ENCODE measurements at places on chromosomes 1 and 21. TPM values are rescaled to one million over a fixed set of nuclear protein-coding genes. Genes with fewer than 3 reads are reported as not detected.

GRCh38 chr1:15628003-15628402, 10.7 kb downstream of the DDI2 start:
- no peak for DNase-seq

- DNase-seq, result no peak
Observed at GRCh38 chr1:214122110-214122509, 134.3 kb downstream of the PROX1 start.

GRCh38 chr1:245500546-245500945, 345.8 kb downstream of the KIF26B start:
- DNase-seq, result peak; percentile 75

GRCh38 chr1:66213491-66213890, 320.5 kb upstream of the SGIP1 start:
- DNase-seq, result no peak

- no peak for DNase-seq
Observed at GRCh38 chr1:165595246-165595938, 35.6 kb upstream of the MGST3 start.

GRCh38 chr1:150257624-150258585, at the start of gene CA14:
Gene CA14 (plus strand): TSS chr1:150257774. CDS start chr1:150258129, 355 bp downstream.
- no peak for DNase-seq

- DNase-seq, result no peak
Observed at GRCh38 chr1:7178741-7179140, 393.5 kb downstream of the CAMTA1 start.

DNA sequence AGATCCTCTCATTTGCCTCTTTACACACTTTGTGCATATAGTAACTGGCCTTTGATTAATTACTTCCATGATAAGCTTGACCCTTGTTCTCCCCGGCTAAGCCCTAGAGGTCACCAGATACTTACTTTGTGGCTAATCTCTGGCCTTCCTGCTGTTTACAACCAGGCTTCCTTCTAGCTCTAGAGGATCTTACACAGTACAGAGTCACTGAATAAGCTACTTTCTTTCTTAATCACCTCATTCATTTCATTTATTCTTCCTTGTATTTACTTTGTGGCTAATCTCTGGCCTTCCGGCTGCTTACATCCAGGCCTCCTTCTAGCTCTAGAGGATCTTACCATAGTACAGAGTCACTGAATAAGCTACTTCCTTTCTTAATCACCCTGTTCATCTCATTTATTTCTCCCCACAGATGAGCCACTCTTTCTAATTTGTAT, 144.3 kb upstream of the C1orf21 start:
- DNase-seq, result peak; percentile 79

FCER1A gene
- total RNA-seq, result not detected

SPRR2A gene
- not detected for total RNA-seq
